Daoy (cell line): ENCODE measurements at places on chromosomes 11 and 22. TPM values are rescaled to one million over a fixed set of nuclear protein-coding genes. Genes with fewer than 3 reads are reported as not detected.

The PRRG4 gene
- 0.54 and 1.7 TPM in 2 replicates for total RNA-seq

The MUC2 gene
- total RNA-seq, result not detected in 2 replicates

The OR5P2 gene
- not detected in 2 replicates for total RNA-seq

GRCh38 chr11:11980841-11981308, 27.6 kb downstream of the DKK3 start:
- peak; percentile 44 for DNase-seq

DNA sequence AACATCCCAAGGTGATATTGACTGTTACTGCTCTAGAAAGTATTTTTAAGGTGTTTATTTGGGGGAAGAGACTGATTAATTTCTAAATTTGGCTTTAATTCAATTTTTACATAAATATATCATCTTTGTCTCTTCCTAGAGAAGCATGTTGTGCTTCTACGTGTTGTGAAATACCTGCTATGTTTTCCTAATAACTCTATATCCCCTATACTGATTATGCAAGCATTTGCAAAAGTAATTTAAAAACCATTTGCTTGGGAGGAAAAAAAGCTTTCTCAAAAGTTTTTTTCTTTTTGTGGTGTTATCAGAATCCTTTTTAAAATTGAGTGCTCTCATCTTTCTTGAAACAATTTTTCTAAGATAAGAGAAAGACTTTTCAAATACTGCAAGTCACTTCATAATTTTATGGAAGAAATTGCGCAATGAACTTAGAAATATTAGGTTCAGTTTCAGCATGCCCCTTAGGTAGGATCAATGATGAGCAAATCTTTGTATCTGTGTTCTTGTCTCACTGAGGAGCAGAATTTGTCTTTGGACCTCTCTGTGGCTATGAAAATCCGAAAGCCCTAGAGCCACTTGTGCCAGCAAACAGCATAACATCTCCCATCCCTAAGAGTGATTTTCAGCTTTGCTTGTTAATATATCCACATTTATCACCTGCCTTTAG, 7.4 kb upstream of the BLID start:
- no peak for DNase-seq

The PIK3IP1 gene
- 0.09 and 0.69 TPM in 2 replicates for total RNA-seq

The CREB3L1 gene
- 4.6 and 9.7 TPM in 2 replicates for total RNA-seq

DNA sequence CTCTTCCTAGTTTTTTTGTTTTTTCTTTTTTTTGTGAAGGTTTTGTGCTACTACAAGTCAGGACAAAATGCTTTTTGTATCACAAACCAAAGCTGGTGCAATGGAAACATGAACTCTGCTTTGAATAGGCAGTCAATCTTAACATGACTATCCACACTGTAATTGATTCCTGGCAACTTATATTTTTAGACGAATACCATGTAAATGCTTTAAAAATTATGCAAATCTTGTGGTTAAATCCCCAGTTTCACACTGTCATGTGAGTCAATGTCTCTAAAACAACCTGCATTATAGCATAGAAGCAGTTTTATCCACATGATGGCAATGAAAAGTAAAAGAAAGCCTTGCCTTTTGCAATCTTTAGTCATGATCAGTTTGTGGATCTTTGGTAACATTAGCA, 8.9 kb downstream of the TRPC6 start:
- DNase-seq, result no peak

The MMP12 gene
- 0.24 and 1.3 TPM in 2 replicates for total RNA-seq

The ATG13 gene
- 46.4 and 74.7 TPM in 2 replicates for total RNA-seq

GRCh38 chr11:20760811-20761210, 91.4 kb downstream of the NELL1 start:
- no peak for DNase-seq

- no peak for DNase-seq
Observed at GRCh38 chr22:49157529-49158339, 669.9 kb downstream of the BRD1 start.

The OR8D2 gene
- total RNA-seq, result not detected in 2 replicates

The CADM1 gene
- total RNA-seq, result 91.4 and 101 TPM in 2 replicates

The KCNK4 gene
- 0.23 TPM in 1 of 2 replicates, not detected in the other for total RNA-seq

GRCh38 chr11:45657496-45658260, 7.7 kb downstream of the CHST1 start:
- no peak for DNase-seq

The CEND1 gene
- total RNA-seq, result 0.51 and 1.2 TPM in 2 replicates

GRCh38 chr11:110710628-110711381, 1.4 kb downstream of the ARHGAP20 start:
- no peak for DNase-seq

DNA sequence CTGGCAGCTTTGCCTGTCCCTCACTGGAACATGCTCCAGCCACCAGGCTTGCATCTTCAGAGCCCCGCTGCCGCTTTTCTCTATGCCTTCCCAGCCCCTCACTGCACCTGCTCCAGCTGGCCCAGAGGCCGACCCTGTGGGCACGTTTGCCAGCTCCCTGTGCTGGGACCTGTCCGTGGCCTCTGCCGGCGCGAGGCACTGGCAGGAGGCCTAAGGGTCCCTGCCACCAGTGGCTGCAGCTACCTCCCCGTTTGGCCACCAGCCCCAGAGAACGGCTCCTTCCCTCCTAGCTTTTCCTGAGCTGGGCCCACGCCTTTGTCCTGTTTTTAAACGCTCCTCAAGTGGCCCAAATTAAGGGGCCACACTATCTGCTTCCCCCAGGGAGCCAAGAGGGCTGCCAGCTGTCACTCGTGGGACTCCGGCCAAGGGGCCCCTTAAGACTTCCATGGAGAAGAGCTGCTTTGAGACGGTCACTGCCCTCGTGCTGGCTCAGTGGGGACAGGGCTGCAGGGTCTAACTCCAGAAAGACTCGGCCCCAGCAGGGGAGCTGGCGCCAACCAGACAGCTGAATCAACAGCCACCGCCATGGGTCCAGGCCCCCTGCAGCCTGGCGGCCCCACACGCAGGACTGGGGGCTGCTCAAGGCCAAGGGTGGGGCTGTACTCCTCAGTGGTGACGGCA, 24.6 kb upstream of the WNT7B start:
- peak; percentile 42 for DNase-seq

The SCUBE2 gene
- total RNA-seq, result 0.18 and 0.51 TPM in 2 replicates

- peak; percentile 13 for DNase-seq
Observed at GRCh38 chr11:91860661-91861060, 364.0 kb upstream of the FAT3 start.

DNA sequence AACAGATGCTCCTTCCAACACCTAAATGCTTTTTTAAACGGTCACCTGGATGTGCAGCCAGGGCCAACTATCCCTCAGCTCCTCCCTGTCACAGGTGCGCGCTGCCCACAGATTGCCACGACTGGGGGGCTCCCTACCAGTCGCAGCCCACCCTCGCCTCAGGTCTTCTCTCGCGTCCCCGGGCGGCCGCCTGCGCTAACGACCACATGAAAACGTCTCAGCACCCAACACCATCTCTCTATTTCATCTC, 469 bp downstream of the ZBED5 start:
- no peak for DNase-seq

GRCh38 chr11:33402066-33402465, 144.9 kb downstream of the HIPK3 start:
- DNase-seq, result no peak

The XKR3 gene
- 0.69 TPM in 1 of 2 replicates, not detected in the other for total RNA-seq

The TSGA10IP gene
- total RNA-seq, result not detected in 2 replicates

The SRSF8 gene
- 11.1 and 25.1 TPM in 2 replicates for total RNA-seq

GRCh38 chr22:22076932-22077703, 94.5 kb upstream of the TOP3B start:
- DNase-seq, result no peak

GRCh38 chr11:696955-697491, 1.4 kb downstream of the TMEM80 start:
- DNase-seq, result peak; percentile 66

DNA sequence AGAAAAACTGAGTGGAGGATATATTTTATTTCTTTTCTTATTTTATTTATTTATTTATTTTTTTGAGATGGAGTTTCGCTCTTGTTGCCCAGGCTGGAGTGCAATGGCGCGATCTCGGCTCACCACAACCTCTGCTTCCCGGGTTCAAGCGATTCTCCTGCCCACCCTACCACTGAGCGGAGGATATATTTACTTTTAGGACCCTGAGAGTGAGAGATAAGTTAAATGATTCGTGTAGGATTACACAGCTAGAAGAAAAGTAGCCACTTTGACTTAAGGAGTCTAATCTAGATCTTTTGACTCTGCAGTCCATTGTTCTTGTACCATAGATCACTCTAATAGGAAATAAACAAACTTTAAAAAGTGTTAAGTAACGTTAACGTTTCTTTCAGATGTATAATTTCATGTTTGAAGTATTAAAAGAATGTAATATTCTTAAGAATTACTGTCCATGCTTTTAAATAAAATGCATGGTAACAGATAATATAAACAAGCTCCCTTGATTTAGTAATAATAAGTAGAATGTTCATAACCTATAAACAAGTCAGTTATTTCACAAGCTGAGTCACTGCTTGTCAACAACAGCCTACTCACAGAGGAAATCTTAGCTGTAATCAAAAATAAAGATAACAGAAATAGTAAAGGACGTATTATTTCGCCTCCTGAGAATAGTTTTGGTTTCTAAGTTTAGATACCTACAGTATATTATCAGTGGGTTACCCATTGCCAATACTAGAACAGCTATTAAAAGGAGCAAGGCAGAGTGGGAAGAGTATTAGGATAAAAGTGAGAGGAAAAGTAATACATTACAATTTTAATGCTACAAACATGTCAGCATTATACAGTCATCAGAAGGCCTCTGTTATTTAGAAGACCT, 18.6 kb downstream of the USP47 start:
- no peak for DNase-seq

The NAGA gene
- 13.7 and 18.2 TPM in 2 replicates for total RNA-seq

DNA sequence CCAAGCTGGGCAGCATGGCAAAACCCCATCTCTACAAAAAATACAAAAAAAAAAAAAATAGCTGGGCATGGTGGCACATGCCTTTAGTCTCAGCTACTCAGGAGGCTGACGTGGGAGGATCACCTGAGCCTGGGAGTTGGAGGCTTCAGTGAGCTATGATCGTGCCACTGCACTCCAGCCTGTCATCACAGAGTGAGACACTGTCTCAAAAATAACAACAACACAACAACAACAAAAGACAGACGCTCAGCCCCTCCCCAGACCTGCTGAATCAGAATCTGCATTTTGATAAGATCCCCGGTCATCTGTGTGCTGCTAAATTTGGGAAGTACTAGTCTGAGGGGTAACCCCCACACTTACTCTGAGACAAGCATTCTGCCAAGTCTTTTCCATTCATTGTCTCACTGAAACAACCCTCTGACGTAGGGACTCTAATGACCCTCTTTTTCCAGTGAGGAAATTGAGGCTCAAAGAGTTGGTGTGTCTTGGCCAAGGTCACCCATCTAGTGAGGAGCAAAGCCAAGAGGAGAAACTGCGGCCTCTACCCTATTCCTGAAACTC, 7.5 kb downstream of the NEFH start:
- DNase-seq, result no peak

DNA sequence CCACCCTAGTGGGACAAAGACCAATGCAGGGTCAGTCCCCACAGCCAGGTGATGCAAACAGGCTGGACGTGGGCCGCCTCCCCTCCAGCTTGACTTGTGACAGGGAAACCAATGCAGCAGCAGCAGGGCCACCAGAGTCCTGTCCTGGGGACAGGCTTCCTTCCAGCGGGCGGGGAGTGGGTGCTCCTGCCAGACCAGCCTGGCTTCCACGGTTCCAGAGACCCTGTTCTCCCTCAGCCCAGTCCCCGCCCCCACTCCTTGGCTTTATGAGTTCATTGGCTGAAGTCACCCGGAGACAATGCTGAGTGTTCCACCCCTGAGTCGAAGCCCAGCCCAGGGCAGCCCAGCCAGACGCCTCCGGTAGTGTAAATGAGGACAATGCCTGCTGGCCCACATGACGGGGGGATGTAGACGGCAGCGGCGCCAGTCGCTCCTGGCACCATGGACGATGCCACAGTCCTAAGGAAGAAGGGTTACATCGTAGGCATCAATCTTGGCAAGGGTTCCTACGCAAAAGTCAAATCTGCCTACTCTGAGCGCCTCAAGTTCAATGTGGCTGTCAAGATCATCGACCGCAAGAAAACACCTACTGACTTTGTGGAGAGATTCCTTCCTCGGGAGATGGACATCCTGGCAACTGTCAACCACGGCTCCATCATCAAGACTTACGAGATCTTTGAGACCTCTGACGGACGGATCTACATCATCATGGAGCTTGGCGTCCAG, at the start of gene TSSK2:
TSSK2 (plus strand) TSS at position 350 of the 726 bp plus-strand sequence; CDS start at position 442, 92 bp downstream.
- no peak for DNase-seq

The TRIM48 gene
- total RNA-seq, result not detected in 2 replicates

DNA sequence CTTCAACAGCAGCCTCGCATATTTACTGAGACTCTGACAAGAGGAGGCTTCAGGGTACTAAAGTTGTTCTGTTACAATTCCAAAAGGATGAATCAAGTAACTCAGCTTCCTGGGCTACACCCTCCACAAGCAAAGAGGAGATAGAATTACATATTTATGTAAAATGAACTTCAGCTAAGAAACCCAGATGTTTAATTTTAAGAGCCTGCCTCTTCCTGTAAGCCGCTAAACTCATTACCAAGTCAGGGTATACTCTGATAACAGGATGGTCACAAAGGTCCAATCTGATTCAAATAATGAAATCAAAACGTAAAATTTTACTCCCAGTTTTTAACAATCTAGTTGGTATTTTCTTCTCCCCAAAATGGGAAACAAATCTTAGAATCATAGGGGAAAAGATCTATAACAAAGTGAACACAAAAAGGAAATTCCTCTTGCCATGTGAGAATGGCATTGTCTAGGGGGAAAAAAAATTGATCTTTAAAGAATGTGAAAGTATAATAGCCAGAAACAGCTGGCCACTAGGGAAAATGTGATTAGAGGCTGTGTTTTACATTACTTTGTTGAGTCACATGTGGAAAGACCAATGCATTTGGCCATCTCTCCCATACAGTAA, 30.9 kb downstream of the CHEK2 start:
- DNase-seq, result peak; percentile 72

DNA sequence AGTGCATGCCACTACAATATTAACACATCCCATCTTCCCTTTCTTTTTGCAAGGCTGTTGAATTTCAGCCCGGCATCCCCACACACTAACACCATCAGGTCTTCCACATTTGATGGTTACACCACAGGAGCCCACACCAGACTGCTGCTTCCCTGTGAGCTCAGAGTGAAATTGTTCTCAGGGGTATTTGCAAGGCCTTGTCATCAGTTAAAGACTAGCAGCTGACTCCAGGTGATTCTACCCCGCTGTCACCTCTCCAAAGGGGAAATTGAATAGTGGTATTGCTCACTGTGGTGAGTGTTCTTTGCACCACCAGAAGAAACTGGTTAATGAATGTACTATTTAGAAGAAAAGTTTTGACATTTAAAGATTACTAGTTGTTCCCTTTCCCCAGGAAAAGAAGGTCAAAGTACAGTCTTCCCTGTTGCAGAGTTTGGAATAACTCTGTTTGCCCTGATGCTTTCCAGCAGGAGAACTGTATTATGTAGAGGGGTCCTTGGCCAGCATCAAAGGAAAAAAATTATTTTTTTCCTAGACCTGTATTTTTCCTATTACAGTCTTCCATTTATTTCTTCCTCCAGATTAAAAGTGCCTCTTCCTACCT, 41.9 kb downstream of the BID start:
- DNase-seq, result no peak

The C1QTNF4 gene
- not detected in 2 replicates for total RNA-seq
